Sigmoid colon (tissue), 7 donors: ENCODE measurements at places on chromosomes 5 and 9. TPM values are rescaled to one million over a fixed set of nuclear protein-coding genes. Genes with fewer than 3 reads are reported as not detected.

DNA sequence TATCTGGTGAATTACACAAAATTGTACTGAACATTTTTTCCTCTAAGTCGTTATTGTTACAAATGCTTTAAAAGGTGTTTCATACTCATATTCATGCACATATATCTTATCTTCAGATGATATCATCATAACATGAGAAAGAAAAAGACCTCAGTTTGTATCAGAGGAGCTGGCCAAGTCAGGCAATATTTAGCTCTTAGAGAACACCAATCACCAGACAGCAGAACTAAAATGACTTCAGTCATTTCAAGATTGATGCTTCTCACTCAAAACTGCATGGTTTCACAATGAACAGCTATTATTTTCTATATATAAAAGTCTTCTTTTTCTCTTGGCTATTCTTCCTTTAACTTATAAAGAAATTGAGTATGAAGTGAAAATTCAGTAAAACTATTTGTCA, 44.6 kb downstream of the TSSK1B start:
- no peaks in the 10 kb centered on the region for H3K27me3 ChIP-seq
- no peak overlapping the region for H3K27ac ChIP-seq
- H3K4me3 ChIP-seq: no peak overlapping the region
- no peaks in the 10 kb centered on the region for H3K4me1 ChIP-seq

- peak overlapping the region; percentile 53 for H3K27ac ChIP-seq
- no peaks in the 10 kb centered on the region for H3K27me3 ChIP-seq
- H3K4me3 ChIP-seq: no peak overlapping the region
- H3K36me3 ChIP-seq: no peaks in the 10 kb centered on the region
Measured at GRCh38 chr5:72505539-72506157, 1.6 kb downstream of the ZNF366 start.

GRCh38 chr5:179772351-179772750, 21.4 kb upstream of the LTC4S start:
- no peak overlapping the region for H3K27ac ChIP-seq
- peaks cover 29% of the 10 kb centered on the region for H3K36me3 ChIP-seq
- no peak overlapping the region for H3K4me3 ChIP-seq
- peaks cover 6% of the 10 kb centered on the region for H3K4me1 ChIP-seq
- no peak for DNase-seq
- H3K27me3 ChIP-seq: no peaks in the 10 kb centered on the region

DNA sequence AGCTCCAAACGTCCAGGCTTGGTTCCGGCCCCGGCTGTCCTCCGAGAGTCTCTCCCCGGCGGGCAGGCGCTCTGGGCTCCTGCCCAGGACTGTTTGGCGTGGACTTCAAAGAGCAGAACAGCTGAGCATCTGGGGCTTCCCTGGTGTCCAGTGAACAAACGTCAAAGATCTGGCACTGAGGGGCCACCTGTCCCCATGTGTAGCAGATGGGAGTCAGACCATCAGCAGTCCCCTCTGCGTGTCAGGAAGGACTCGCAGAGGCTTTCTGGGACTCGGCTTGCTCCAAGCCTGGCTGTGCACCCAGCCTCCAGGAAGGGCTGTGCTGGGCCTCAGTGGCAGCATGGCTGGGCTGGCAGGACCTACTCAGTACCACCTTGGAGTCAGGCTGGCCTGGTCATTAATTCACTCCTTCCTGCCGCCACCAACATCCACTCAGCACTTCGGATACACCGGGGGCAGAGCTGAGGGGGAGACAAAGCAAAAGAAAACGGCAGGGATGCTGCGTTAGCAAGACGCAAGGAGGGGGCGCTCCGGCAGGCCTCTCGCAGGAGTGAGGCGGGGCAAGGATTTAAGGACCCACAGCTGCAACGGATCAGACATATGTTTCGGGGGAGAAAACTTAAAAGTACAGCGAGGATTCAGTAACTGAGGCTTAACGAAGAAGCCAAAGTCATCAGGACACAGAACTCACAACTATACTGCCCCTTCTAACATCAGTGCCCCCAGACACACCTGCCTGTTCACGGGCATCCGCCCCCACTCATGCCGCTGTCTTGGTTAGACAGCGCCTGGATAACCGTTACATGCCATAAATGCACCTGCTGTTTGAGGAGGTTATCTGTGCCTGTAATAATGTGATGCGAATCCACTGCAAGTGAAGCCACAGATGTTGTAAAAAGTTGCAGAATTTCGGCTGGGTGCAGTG, 164.5 kb upstream of the PHYKPL start:
- H3K4me3 ChIP-seq: no peak overlapping the region
- no peak overlapping the region for H3K27ac ChIP-seq
- H3K36me3 ChIP-seq: no peaks in the 10 kb centered on the region
- H3K27me3 ChIP-seq: no peaks in the 10 kb centered on the region
- peak; percentile 62 for DNase-seq
- no peaks in the 10 kb centered on the region for H3K4me1 ChIP-seq

DNA sequence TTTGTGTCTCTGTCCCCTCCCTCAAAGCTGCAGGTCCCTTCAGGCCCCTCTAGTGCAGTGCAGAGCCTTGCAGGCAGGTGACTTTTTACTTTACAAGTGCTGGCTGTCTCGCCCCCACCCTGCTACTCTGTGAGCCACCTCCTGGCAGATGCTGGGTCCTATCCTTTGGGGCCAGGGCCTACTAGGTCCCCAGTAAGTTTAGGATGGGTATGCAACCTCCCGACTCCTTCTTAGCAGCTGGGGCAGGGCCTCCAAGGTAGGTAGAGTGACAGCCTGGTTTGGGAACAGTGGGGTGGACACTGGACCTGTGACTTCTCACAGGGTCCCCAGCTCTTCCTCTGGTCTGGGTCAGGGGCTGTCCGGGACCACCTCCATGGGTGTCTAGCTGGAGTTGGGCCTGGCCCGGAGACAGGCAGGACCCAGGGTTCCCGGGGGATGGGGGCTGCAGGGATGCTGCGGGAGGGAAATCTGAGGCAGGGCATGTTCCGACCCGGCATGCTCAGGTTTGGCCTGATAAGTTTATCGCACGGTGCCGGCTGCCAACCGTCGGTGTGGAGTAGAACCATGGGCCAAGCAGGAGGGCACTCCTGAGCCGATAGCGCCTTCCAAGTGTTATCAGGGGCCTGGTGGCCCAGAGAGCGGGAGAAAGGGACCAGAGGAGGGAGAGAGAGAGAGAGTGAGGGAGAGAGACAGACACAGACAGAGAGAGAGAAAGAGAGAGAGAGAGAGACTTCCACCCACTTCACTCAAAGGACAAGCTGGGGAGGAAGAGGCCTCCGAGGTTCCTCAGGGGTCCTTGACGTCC, 20.5 kb downstream of the GFI1B start:
- H3K27ac ChIP-seq: no peak overlapping the region
- no peak overlapping the region for H3K4me3 ChIP-seq
- H3K36me3 ChIP-seq: no peaks in the 10 kb centered on the region

DNA sequence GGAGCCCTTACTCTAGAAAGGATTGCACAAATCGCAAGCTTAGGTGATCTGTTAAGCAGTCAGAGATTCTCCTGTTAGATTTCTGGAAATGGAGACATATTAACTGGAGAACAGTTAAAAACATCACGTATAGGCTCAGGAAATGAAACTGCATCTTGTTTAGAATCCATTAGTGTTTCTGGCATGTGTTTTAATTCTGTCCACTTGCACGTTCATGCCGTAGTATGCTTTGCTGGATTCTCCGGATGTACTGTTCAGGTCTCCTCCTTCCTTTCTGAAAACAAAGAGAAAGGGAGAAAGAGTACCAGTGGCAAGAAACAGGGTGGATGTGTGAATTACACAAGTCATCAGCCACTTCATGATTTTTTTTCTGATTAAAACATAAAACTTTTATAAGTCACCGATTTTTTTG, 2.5 kb upstream of the RGMB start:
- H3K27ac ChIP-seq: peak overlapping the region; percentile 89
- no peaks in the 10 kb centered on the region for H3K27me3 ChIP-seq
- peaks cover 15% of the 10 kb centered on the region for H3K4me1 ChIP-seq
- H3K4me3 ChIP-seq: peak overlapping the region; percentile 54

DNA sequence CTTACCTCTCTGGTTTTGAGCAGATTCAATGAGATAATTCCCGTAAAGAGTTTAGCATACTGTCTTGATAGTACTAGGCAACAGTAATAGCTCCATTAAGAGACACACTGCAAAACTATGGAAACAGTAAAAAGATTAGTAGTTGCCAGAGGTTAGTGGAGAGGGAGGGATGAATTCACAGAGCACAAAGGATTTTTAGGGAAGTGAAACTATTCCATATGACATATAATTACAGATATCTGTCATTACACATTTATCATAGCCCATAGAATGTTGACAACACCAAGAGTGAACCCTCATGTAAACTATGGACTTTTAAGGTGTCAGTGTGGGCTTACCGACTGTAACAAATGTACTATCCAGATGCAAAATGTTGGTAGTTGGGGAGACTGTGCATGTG, 176.4 kb upstream of the PLCXD3 start:
- no peaks in the 10 kb centered on the region for H3K36me3 ChIP-seq
- H3K27me3 ChIP-seq: no peaks in the 10 kb centered on the region
- H3K4me1 ChIP-seq: no peaks in the 10 kb centered on the region
- H3K27ac ChIP-seq: no peak overlapping the region

GRCh38 chr5:103466495-103466894, 96.1 kb downstream of the NUDT12 start:
- DNase-seq: no peak
- H3K36me3 ChIP-seq: no peaks in the 10 kb centered on the region
- no peak overlapping the region for H3K4me3 ChIP-seq
- H3K27me3 ChIP-seq: no peaks in the 10 kb centered on the region
- no peaks in the 10 kb centered on the region for H3K4me1 ChIP-seq

DNA sequence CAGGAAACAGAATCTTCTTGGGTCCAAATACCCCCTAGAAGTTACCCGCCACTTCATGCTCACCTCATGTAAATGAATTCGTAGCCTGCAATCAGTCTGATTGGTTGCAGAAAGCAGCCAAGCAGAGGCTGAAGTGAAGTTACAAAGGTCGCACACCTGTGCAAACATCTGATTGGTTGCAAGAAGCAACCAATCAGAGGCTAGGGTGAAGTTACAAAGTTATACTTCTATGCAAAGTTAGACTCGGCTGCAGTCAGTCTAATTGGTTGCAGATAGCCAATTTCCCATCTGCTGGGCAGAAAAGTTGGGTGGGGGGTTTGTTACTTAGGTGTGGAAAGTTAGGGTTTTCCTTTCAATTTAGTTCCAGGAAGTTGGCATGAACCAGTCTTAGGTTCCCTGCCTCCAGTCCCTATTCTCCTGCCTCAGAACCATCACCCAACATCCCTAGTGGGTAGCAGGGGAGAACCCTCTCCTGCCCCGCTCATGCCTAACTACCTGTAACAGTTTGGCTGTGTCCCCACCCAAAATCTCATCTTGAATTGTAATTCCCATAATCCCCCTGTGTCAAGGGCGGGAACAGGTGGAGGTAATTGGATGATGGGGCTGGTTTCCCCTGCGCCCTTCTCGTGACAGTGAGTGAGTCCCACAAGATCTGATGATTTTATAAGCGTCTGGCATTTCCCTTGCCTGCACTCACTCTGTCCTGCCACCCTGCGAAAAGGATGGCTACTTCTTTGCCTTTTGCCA, 1.2 kb upstream of the RUSC2 start:
- peak overlapping the region; percentile 96 for H3K4me3 ChIP-seq
- peaks cover 17% of the 10 kb centered on the region for H3K4me1 ChIP-seq
- peak overlapping the region; percentile 99 for H3K27ac ChIP-seq

DNA sequence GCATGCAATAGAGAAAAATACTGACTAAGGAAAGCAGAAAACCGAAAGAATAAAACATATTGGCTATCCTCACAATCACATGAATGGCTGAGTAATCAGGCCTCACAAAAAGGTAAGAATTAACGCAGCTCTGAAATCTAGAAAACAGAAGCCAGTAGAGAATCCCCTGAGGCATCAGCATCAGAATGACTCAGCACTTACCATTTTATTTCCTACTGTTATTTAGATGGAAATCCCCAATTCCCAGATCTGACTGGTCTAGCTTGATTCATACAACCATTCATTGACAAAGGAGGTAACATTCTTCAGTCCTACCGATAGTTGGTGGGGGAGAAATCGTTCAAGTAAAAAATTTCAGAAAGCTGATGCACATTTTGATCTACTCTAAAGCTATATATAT, 1408.4 kb upstream of the WWC1 start:
- no peaks in the 10 kb centered on the region for H3K36me3 ChIP-seq
- no peak overlapping the region for H3K4me3 ChIP-seq
- H3K27me3 ChIP-seq: no peaks in the 10 kb centered on the region
- DNase-seq: no peak
- H3K27ac ChIP-seq: no peak overlapping the region
- H3K4me1 ChIP-seq: no peaks in the 10 kb centered on the region

GRCh38 chr5:50501491-50502228, 60.6 kb upstream of the EMB start:
- H3K36me3 ChIP-seq: no peaks in the 10 kb centered on the region
- no peaks in the 10 kb centered on the region for H3K4me1 ChIP-seq
- DNase-seq: no peak
- H3K4me3 ChIP-seq: no peak overlapping the region

DNA sequence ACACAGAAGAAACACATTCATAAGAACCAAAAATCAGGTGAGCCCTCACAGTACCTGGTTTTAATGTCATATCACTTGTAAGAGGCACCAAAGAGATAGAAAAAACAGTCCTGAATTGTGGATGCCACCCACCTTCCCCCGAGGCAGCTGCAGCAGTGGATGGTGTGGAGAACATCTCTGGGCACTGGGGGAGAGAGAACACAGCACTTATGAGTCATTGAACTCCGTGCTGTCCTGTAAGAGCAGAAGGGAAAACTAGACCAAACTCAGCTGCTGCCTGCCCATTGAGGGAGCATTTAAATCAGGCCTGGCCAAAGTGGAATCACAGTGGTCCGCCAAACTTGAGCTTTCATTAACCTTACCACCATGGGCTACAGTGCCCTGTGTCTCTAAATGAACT, 296.2 kb downstream of the SPATA31D1 start:
- no peak overlapping the region for H3K27ac ChIP-seq
- no peaks in the 10 kb centered on the region for H3K4me1 ChIP-seq
- no peak for DNase-seq
- no peaks in the 10 kb centered on the region for H3K36me3 ChIP-seq
- H3K4me3 ChIP-seq: no peak overlapping the region

DNA sequence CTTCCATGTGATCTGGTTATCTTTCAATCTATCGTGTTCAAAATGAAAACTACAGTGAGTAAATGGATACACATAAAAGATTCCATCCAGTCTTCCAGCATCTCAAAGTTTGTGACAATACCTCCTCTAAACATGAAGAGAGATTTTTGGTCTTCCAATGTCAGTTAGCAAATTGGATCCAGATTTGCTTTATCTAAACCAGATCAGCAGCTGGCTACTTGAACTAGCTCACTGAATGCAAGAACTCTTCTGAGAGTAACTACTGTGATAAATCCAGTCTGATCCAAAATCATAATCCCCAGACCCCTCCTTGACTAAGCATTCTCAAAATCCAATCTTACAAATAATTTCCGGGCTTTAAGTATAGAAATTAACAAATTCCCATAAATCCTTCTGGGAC, 2177.9 kb upstream of the C9orf72 start:
- DNase-seq: no peak
- no peaks in the 10 kb centered on the region for H3K4me1 ChIP-seq
- H3K27me3 ChIP-seq: no peaks in the 10 kb centered on the region
- H3K27ac ChIP-seq: no peak overlapping the region
- H3K4me3 ChIP-seq: no peak overlapping the region

CCL21 gene
- polyA plus RNA-seq: 41.4 TPM

ATOSB gene
- 17.4 TPM for polyA plus RNA-seq

VPS13A gene
- 3.2 TPM for polyA plus RNA-seq

RELL2 gene
- 3.5 TPM for polyA plus RNA-seq

FBXL17 gene
- 9.7 TPM for polyA plus RNA-seq
